NCI-H1048 (cell line): ENCODE measurements at places on chromosomes 5 and 9.

DNA sequence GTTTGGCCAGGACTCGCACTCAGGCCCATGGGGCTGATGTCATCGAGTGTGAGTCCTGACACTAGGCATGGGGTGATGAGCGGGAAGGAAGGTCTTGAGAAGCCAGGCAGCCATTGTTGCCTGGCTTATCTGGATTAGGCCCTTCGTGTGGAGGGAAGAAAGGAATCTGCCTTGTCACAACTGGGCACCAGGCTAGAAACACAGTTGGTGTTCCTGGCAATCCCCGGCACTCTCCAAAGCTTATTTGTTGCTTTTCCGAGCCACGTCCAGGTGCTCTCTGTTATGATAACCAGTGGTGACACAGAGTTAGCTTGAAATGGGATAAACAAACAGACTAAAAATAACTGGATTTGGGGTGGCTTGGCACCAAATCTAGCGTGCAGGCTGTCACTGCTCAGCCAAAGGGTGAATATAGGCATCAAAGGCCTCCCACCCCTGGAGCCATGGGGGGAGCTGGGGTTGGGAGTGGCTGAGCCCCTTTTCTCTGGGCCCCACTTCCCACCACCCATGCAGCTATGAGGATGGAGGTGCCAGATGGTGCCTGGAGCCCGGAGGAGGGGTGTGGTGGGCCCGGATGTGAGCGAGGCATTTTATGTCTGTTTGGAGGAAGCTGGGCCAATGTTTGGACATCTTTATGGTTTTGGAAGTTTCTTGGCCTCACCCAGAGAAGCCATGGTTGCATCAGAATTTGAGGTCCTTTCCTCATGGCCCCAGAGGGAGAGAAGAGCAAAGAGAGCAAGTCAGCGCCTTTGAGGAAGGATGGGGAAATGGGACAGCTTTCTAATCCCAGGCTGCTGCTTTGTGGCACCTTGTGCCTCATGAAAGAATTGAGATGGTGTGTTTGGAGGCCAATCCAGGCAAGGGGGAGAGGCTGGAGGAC, 98.0 kb upstream of the PITX1 start:
- no peak for DNase-seq

DNA sequence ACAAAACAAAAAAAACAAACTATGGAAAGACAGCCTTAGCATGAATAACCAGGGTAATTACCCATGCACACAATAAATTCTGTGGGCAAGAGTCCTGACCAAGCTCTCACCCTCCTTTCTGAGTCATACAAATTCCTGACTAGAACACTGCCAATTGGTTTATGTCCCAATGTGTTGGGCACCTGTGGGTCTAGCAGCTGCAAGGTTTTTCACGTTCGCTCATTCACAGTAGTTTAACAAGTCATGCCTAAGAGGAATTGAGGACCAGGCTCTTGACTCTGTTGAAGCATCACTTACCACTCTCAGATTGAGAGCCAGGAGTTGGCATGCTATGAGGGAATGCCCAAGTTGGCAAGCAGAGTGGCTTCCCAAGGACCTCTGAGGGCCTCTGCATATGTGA, 205.5 kb upstream of the SLC24A2 start:
- DNase-seq = no peak

DNA sequence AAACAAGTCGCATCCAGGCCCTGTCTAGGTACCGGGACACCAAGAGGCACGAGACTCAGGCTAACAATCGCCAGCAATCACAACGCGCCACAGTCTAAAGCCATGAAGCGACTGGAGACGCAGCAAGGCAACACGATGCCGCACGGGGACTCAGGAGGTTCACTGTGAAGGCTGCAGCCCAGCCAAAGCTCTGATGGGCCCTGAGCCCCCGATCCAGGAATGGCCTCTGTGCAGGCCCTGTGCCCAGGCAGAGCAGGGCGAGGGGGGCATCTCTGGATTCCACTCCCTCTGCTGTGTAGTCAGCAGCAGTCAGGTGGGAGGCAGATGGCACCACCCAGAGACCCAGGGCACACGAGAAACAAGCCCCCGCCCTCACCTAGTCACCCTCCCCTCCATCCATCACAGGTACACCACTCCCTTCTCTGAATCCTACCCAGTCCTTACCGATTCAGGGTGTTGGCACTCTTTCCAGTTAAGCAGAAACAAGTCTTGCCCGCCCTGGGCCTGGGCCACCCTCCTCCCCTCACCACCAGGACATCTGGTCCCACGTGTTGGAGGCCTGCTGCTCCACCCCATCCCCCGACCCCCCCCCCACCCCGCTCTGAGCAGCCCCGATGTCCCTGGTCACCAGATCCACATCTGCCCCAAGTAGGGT, 1.1 kb downstream of the RALGDS start:
- DNase-seq = no peak

- no peak for DNase-seq
Observed at GRCh38 chr5:143964919-143965318, 153.0 kb downstream of the HMHB1 start.

- no peak for DNase-seq
Observed at GRCh38 chr5:98492258-98492657, 281.2 kb upstream of the RGMB start.

DNA sequence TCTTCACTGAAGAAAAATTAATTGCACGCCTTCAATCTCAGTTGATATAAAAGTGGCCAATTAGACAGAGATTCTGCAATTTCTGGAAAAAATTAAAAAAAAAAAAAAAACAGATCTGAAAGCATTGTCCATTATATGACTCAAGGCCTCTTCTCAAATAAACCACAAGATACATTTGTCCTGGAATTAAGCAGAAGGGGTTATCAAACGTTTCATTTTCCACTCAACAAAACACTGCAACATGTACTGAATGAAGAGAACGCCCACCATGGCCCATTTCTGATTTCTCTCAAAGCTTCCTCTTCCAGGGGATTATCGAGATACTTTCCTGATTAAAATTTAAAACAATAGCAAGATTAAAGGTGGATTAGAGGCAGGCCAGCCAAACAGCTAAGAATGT, 5.8 kb upstream of the PAPPA start:
- DNase-seq = no peak

- DNase-seq = no peak
Observed at GRCh38 chr9:34627716-34628655, 880 bp downstream of the ARID3C start.

DNA sequence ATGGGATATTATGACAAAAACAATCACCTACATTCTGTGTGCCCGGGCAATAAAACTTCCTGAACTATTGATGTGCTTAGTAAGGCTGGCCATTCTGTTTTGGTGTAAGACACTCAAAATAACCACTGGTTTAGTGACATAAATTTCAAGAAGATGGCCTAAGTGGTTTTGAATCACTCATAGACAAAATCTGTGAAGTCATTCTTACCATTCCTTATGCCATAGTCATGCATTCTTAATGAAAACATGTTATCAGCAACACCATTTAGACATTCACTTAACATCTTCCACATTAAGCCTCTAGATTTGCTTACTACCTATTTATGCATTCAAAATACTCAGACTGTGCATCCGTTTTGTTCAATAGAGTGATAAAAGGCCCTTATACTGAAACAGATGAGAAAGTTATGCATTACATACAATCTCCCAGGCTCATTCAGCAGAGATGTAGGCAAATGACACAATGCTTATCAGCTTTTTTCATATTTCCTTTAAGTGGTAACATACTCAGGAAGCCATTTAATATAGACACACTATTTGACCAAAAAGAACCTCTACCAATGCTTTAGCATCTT, 848.8 kb upstream of the DMAC1 start:
- no peak for DNase-seq

GRCh38 chr9:106861640-106862109, 1.3 kb upstream of the ZNF462 start:
- DNase-seq = no peak
